PC-9 (cell line): ENCODE measurements at places on chromosomes 11 and 22. TPM values are rescaled to one million over a fixed set of nuclear protein-coding genes. Genes with fewer than 3 reads are reported as not detected.

The MS4A15 gene
- total RNA-seq: not detected in 2 replicates

- DNase-seq: peak; percentile 20
Observed at GRCh38 chr11:36372101-36372771, 76.1 kb downstream of the PRR5L start.

The OR52A1 gene
- total RNA-seq: not detected in 2 replicates

The HIC2 gene
- 3.5 and 4.2 TPM in 2 replicates for total RNA-seq

The MPEG1 gene
- not detected in 2 replicates for total RNA-seq

DNA sequence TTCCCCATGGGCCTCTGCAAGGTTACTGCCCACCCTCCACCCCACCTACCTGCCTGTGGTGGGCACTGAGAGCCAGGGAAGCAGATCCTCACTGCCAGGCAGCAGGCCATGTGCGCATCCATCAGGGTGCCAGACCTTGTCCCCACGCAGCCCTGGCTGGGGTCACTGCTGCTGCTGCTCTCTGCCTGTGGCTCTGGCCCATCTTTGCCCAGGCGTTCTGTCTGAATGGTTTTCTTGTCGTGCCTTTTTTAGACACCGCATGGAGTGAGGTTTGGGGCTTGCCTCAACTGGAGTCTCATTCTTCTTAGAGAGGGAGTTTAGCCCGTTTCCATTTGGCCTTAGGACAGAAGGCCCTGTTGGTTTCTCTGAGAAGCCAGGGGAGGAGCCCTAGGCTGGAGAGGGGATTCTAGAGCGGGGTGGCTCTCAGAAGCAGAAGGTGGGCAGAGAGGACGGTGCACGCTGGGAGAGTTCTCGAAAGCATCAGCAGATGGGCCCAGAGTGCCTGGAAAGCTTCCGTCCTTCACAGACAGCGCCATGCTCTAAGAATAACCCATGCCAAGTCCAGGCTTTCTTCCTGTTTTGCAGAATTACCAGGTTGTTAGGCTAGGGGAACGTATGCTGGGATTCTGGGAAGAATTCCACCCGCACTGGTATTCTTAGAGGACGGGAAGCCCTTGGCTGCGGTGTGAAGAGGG lies 8.1 kb downstream of the TANGO2 start:
- no peak for DNase-seq

DNA sequence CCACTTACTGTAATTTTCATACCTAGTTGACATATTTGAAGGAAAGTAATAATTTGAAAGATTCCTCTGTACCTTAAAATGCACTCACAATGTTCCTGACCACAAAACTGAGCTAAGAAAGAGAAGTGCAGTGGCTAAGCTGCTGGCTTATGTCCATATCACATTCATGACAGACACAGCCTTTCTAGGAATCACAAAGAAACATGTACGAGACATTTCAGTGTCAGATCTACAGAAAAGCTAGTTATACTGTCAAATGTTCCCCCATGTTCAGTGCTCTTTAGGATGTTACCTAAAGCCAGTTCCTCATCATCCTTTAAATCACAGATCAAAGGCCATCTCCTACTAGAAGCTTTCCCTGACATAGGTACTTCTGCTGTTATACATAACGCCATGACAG lies 142.2 kb upstream of the C11orf58 start:
- no peak for DNase-seq

The TTC36 gene
- total RNA-seq: 0.41 and 1.4 TPM in 2 replicates

GRCh38 chr11:91959411-91959810 lies 265.2 kb upstream of the FAT3 start:
- no peak for DNase-seq

DNA sequence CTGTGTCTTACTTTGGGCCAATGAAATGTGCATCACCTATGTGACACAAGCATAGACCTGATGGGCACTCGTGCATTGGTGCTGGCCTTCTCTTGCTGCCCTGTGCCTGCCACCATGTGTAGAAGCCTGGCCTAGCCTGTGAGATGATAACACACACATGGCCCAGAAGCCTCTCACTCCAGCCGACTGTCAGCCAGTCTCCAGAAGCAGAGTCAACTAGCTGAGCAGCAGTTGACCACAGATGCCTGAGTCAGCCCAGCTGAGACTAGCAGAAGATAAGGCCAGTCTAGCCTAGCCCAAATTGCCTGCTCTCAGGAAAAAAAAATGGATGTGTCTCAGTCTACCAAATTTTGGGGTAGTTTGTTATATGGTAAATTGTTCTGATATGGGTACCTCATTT lies 46.2 kb downstream of the CSNK2A3 start:
- DNase-seq: no peak

DNA sequence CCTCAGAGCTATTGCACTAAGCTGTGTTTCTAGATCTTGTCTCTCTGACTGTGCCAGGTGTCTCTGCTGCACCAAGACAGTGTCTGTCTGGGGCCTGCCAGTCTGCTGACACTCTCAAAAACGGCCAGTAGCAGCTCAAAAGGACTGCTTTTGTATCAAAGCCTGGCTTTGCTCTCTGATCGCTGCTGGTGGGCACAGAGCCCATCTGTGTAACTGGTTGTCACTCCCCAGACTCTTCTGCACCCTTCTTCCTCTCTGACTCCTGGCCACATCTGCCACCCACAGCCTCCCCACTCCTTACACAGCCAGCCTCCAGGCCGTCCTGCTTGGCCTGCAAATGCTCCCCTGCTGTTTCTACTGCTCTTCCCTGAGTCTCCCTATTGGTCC lies 26.5 kb downstream of the MED15 start:
- DNase-seq: no peak

The MMP13 gene
- total RNA-seq: not detected in 2 replicates

- DNase-seq: no peak
Observed at GRCh38 chr11:124674571-124674970, 867 bp downstream of the SPA17 start.

DNA sequence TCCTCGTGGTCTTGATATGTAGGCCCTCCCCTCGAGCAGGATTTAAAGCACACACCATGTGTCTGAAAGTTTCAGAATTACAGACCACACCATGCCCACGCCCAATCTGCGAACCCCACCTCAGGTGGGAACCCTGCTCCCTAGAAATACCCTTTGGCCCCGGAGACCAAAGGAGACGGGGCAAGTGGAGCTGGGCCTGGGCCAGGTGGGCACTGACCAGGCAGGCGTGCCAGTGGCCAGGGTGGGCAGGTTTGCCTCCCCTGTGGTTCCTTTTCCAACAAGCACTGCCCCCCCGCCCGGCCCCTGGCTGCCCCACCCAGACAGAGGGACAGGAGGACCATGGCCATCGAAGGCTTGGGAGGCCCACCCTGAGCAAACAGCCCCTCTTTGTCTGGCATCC lies 400.4 kb downstream of the TBC1D22A start:
- DNase-seq: no peak

- no peak for DNase-seq
Observed at GRCh38 chr22:47038206-47038835, 275.9 kb downstream of the TBC1D22A start.

The B3GAT1 gene
- not detected in 2 replicates for total RNA-seq

DNA sequence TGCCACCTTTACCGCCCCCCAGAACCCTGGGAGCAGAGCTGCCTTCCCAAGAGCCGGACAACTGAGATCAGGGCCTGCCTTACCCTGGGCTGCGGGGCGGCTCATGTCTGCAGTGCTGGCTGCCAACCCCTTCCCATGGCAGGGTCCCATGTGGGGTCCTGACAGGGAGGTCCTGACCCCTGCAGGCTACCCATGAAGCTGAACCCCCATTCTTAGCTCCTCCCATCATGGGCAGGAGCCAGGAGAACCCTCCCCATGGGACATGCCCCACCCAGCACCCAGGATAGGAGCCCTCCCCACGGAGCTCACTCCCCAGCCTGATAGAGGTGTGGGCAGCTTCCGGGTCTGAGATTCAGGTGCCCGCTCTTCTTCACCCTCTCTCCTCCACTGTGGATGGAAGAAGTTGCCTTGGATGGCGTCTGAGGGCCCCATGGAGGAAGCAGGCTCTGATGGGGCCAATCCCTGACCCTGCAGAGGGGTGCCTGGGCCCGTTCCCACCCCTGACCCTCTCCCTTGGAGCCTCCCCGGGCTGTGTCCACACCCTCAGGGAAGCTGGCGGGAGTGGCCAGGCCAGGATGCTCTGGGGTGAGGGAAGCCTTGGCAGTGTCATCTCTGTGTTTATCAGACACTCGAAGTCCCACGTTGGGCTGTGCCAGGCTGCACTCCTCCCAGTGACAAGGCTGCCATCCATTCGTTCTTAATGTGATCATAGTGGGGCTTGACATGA lies 1508.2 kb downstream of the BRD1 start:
- DNase-seq: no peak

The POU2F3 gene
- 2.3 and 2.9 TPM in 2 replicates for total RNA-seq

The ADAMTS8 gene
- not detected in 2 replicates for total RNA-seq

- no peak for DNase-seq
Observed at GRCh38 chr22:43308836-43309235, 34.3 kb downstream of the SCUBE1 start.

The SCGB1A1 gene
- not detected in 2 replicates for total RNA-seq

GRCh38 chr11:117603932-117604331 lies 193.1 kb downstream of the DSCAML1 start:
- DNase-seq: no peak

The SMC1B gene
- 0.28 and 0.31 TPM in 2 replicates for total RNA-seq

DNA sequence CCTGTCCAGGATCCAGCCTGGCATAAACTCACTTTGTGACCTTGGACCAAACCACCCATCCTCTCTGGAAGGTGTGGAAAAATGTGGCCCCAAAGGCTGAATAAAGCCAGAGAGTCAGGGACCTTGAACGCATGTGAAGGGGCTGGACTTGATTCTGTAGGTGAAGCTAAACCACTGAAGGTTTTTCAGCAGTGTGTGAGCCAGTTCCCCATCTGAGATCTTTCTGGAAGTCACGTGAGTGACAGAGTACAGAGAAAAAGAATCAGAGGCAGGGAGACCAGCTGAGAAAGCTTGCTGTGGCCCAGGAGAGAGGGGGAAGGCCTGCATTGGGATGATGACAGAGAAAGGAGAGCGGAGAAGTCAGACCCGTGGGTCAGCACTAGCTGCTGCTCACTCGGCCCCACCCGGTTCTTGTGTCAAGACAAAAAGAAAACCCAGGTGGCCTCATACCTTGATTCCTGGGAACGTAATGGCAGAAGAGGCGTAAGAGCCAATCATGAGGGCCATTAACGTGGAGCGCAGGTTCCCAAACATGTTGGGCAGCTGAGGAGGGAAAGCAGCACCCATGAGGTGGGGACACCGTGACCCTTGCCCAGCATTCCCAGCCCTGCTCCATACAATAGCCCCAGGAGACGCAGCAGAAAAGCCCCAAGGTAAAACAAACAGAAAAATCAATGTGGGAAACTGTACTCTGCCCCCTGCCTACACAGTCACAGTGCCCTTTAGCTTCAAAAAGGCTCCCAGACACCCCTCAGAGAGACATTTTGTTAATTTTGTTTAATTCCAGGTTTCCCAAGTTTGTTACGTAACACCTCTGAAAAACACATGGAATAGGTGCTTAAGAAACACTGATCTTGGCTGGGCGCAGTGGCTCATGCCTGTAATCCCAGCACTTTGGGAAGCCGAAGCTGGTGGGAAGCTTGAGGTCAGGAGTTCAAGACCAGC lies 17.9 kb downstream of the SLC43A1 start:
- no peak for DNase-seq

DNA sequence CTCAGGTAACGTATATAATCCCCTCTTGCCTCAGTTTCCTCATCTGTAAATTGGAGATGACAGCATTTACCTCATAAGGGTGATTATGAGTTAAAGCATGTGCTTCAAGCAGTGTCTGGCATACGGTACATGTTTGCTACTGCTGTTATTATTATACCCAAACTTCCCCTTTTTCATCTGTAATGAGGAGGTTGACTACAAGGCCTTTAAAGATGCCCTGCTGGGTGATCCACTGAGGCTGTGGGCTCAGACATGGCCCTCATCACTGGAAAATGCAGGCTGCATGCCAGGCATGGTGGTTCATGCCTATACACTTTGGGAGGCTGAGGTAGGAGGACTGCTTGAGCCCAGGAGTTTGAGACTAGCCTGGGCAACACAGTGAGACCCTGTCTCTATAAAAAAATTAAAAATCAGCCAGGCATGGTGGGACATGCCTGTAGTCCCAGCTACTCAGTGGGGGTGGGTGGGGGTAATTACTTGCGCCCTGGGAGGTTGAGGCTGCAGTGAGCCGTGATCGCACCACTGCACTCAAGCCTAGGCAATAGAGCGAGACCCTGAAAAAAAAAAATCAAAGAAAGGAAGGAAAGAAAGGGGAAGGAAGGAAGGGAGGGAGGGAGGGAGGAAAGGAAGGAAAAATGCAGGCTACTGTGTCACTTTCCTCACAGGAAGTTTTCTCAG lies 4.3 kb downstream of the PIK3IP1 start:
- DNase-seq: no peak

GRCh38 chr11:45658292-45658991 lies 7.0 kb downstream of the CHST1 start:
- no peak for DNase-seq

- no peak for DNase-seq
Observed at GRCh38 chr11:91872243-91872642, 352.4 kb upstream of the FAT3 start.

The MYOD1 gene
- not detected in 2 replicates for total RNA-seq

- peak; percentile 79 for DNase-seq
Observed at GRCh38 chr22:29030618-29031226, 30.9 kb downstream of the C22orf31 start.

- no peak for DNase-seq
Observed at GRCh38 chr11:108796551-108796950, 131.7 kb downstream of the DDX10 start.

- no peak for DNase-seq
Observed at GRCh38 chr22:43852573-43853327, 9.6 kb downstream of the SULT4A1 start.

DNA sequence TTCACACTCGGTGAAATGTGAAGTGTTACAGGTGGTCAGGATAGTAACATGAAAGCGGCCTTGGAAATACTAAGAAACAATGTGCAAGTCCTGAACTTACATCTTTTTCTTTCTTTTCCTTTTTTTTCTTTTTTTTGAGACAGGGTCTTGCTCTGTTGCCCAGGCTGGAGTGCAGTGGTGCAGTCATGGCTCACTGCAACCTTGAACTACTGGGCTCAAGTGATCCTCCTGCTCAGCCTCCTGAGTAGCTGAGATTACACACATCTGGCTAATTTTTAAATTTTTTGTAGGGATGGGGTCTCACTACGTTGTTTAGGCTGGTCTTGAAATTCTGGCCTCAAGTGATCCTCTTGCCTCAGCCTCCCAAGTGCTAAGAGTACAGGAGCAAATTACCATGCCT lies 252.6 kb downstream of the SWAP70 start:
- DNase-seq: no peak
